ENCODE measurements at places on chromosomes 1 and 21. TPM values are rescaled to one million over a fixed set of nuclear protein-coding genes. Genes with fewer than 3 reads are reported as not detected.

Gene LIN28A
- not detected for total RNA-seq

Gene ZNF593OS
- not detected for total RNA-seq

Gene ARHGAP30
- total RNA-seq: not detected

Gene TTC34
- total RNA-seq: 0.28 TPM

Gene FGR
- not detected for total RNA-seq

Gene DNAI4
- total RNA-seq: 20.0 TPM

Measured in regular cardiac myocyte (primary cell).